Daoy (cell line): ENCODE measurements at places on chromosomes 5 and 9. TPM values are rescaled to one million over a fixed set of nuclear protein-coding genes. Genes with fewer than 3 reads are reported as not detected.

Gene SCAI
- total RNA-seq: 4.9 and 10.8 TPM in 2 replicates

DNA sequence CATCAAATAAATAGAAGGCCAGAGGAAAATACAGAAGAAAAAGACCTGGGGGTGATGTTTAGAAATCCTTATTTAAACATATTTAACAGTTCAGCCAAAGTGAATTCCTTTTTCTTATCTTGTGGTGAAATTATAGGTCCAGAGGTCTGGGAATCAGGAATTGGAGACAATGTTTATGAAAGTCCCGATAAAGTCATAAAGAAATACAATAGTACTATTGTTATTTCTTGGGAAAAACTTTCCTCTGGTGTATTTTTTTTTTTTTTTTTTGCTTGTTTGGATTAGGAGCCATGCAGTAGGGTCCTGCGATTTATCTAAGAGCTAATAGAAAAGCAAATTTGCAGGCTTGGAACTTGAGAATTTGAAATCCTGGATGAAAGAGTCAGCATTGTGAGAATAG, 426 bp downstream of the C7 start:
- no peak for DNase-seq

- no peak for DNase-seq
Observed at GRCh38 chr5:179504191-179504590, 46.2 kb upstream of the RUFY1 start.

- no peak for DNase-seq
Observed at GRCh38 chr9:8904771-8905515, 1105.4 kb upstream of the DMAC1 start.

DNA sequence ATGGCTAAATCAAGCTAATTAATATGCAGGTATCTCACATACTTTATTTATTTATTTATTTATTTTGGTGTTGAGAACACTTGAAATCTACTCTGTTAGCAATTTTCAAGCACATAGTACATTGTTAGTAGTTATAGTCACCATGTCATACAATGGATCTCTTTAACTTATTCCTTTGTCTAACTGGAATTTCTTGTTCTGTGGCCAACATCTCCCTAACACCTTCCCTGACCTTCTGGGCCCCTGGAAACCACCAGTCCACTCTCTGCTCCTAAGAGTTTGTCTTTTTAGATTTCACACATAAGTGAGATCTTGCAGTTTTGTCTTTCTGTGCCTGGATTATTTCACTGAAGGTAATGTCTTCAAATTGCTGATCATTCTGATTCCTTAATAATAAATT, 229.1 kb downstream of the SEMA5A start:
- DNase-seq: no peak
